ENCODE measurements at places on chromosomes 6 and 20. TPM values are rescaled to one million over a fixed set of nuclear protein-coding genes. Genes with fewer than 3 reads are reported as not detected.

DNA sequence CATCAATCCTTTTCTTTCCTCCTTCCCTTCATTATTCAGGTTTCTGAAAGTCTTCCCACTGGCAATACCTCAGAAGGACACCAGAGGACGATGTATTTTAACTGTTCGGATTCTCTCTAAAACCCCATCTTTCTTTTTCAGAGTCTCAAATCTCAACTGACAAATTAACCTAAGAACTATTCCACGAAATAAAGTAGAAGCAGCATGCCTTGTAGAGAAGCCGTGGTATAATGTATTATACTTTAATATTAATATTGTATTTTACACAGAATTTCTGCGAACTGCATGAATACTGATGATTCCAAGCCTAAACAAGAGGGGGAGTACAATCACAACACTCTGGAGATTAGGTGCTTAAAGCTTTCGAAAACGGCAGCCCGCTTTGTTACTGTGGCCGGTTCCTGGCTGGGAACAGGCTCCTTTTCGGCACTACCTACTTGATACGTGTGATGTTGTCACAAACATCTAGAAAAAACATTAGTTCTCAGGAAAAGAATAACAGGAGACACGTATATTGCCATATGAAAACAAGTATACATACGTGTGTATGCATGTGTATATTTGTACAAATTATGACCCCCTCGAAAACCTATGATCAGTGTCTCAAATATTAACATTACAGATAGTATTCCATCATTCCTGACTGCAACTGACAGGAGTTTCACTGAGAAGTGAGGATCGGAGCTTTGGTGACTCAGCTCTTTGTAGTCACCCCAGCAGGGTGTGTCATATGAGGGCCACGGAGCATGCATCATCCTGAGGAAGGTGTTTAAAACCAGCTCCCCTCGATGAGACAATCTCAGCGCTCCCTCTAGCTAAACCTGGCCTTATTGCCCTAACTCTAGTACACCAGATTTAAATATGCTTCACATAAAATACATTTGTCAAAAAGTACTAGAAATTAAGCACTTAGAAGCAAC lies 319.7 kb upstream of the TCF21 start:
- ATAC-seq, result peak; percentile 99

GRCh38 chr6:143745166-143746133 lies 67.7 kb downstream of the PHACTR2 start:
- peak; percentile 29 for ATAC-seq

DNA sequence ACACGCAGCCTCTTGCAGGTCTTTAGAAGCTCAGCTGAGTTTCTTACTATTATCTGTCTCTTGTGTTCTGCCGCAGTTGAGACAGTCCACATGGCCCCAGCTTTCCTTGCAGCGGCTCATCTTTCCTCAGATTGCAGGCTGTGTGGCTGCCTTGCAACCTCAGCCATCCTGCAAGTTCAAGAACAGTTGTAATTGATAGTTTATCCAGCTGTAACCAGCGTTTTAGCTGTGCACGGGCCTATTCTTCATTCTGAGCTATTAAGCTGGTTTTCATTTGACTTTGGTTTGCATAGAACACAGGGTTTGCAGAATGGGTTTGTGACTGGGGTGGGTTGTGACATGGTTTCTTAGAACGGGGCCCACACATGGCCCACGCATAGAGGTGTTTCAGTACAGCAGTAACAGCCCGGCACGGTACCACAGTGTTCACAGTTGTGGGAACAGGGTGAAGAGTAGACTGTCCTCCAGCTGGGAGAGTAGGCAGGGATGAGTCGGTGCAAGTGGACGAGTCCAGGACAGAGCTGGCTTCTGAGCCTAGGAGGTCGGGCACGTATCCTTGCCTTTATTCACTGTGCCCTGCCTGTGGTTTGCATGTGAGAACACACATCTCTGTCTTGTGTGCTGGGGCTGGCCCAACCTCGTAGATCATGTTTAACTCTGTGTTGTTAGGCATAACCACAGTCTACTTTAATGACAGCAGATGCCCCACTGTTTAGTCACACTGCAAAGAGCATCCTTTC lies 89.2 kb downstream of the RPP40 start:
- peak; percentile 56 for ATAC-seq

GRCh38 chr20:36506253-36506652 lies 35.1 kb upstream of the MYL9 start:
- ATAC-seq, result no peak

GRCh38 chr6:7673063-7673536 lies 52.8 kb upstream of the BMP6 start:
- ATAC-seq, result peak; percentile 94

DNA sequence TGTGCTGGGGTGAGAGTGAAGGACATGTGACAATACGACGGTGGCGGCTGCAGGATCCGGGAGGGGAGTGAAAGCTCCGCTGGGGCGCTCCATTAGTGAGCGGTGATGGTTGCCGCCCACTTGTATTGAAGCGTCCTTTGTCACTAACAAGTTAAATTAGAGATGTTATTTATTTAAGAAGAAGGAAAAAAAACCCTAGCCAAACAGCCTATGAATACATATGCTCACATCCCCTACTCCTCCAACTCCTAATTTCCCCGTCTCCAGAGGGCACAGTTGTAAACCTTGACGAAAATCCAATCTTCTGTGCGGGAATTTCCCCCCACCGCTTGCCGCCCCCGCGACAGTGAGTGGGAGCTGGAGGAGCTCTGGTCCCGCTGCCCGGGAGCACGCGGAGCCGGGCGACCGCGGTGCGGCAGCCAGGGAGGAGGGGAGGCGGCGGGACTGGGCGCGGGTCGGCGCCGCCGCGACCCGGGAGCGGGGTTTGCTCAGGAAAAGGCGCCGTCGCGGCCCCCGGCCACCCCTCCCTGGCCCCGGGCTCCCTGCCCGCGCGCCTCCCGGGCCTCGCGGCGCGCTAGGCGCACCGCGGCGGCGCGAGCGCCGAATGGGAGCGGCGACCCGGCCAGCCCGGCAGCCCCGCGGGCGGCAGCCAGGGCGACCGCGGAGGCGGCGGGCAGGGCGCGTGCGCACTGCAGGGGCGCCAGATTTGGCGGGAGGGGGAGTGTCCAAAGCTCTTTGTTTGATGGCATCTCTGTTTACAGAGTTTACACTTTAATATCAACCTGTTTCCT lies at the start of gene MYB:
MYB (plus strand) TSS at position 767 of the 791 bp plus-strand sequence. CDS start 206 bp downstream, outside the sequence.
- peak; percentile 68 for ATAC-seq

The NRSN1 gene
- not detected for total RNA-seq

The PI16 gene
- 0.20 TPM for total RNA-seq

GRCh38 chr6:7590918-7591302 lies 912 bp downstream of the SNRNP48 start:
- ATAC-seq, result no peak

DNA sequence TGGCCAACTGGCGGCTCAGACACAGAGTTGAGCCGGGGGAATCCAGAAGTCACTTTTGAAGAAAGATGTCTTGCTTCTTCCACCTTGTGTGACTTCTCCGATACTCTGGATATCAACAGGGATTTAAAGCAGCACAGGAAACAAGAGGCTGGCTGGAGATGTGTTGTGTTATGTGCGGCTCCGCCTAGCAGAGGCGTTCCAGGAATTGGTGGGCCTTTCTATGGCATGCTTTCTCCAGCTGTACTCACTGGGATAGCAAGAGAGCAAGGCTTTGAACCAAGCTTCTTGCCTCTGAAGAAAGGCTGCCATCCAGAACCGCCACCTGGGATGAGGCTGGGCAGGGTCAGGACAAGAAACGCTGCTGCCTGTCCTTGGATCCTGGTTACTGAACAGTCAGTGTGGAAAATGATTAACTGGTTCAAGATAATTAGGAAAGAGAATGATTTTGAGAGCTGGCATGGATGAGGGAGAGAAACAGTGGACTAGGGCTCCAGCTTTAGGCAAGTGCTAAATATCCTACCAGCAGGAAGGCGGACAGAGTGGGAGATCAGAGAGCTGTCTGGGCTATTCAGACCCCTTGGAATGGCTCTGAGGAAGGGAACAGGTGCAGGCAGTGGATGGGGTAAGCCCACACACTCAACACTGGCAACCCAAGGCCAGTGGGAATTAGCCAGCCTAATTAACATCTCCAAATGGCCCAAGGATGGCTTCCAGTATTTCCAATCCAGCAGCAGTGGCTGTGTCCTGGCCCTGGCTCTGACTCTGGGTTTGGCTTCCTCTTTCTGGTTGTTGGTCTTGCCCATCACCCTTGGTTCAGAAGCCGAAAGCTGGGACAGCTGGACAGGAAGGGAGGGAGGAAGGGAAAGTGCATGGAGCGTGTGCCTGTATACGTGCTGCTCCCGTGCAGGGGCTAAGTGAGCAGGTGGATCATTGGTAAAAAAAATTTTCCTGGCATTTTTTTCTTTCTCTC lies 31.9 kb downstream of the INSM1 start:
- no peak for ATAC-seq

DNA sequence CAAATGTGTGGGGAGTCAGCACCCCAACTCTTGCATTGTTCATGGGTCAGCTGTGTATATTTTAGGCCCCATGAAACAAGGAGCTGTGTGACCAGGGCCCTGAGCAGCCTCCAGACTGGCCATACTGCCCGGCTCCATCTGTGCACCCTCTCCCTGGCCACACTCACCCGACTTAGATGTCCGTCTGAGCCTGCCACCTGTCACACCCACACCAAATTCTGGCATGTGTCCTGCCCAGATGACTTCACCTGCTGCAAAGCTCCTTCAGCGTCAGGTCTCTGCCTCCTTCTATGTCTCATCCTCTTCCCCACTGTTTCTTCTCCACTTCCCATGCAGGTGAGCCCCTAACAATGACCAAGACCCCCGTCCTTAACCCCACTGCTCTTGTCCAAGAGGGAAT lies 88.1 kb upstream of the THBS2 start:
- peak; percentile 63 for ATAC-seq

GRCh38 chr6:126631363-126631762 lies 291.4 kb downstream of the CENPW start:
- no peak for ATAC-seq

The CEP85L gene
- 2.3 TPM for total RNA-seq

DNA sequence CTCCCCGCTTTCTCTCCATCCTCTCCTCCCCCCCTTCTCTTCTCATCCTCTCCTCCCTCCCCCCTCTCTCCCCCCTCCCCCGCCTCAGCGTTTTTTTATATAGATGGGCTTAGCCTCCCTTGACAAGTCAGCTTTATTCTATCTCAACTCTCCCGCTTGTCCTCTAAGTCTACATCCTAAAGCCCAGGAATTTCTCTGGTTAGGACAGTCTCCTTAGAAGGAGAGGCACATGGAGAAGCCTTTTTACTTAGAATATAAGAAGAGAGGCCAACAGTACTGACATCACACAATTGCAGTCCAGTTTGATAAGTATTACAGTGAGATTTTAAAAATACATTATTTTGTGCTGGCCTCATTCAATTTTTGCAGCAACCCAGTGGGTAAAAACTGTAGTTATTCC lies 83.5 kb downstream of the LYRM2 start:
- ATAC-seq, result no peak

DNA sequence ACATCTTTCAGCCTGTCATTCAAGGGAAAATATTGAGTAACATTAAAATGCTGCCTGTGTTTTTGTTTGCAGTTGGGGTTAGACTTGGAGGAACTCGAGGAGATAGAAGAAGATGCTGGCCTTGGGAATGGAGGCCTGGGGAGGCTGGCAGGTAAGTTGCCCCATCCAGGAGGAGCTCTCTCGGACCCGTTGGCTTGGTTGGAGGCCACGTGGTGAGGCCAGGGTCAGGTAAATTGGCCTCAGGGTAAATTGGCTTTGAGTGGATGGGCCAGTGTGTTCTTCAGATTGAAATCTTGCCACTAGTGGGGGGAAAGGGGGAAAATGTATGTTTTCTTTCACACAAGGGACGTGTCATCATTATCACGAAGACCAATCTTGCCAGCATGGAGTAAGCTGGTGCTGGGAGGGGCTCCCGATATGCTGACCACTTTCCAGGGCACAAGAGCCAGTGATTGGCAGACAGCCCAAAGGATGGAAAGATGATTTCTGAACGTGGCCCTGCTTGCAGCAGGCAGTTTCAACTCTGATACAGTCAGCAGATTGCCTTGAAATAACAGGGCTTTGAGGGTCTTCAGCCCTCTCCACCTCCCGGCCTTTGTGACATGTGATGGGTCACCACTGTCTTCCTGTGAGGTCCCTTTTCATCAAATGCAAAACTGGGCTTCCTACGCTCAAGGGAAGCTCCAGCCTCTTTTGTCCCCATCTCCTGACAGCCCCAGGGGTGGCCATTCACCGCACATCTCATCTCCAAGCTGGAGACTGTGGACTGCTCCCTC lies 21.4 kb downstream of the PYGB start:
- ATAC-seq, result no peak

The C20orf204 gene
- 0.88 TPM for total RNA-seq

The PRDM1 gene
- 94.1 TPM for total RNA-seq

DNA sequence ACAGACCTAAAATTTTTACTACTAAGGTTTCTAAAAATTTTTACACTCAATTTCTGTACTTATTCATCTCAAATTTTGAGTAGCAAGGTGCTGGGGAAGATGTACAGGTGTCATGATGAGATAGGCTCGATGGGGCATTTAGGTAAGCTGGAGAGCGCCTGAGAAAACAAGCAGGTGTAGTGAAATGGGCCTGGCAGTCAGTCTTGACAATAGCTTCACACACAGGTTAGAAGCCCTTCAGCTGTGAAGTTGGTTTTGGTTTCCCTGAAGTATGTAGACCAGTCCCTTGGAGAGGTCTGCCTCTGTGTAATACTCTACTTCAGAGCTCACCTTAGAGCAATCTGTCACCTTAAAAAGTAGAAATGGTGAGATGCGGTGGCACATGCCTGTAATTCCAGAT lies 144.0 kb upstream of the SCGN start:
- no peak for ATAC-seq

- ATAC-seq, result no peak
Measured at GRCh38 chr20:48673507-48673906, 154.3 kb downstream of the PREX1 start.

The PCSK2 gene
- 0.12 TPM for total RNA-seq

DNA sequence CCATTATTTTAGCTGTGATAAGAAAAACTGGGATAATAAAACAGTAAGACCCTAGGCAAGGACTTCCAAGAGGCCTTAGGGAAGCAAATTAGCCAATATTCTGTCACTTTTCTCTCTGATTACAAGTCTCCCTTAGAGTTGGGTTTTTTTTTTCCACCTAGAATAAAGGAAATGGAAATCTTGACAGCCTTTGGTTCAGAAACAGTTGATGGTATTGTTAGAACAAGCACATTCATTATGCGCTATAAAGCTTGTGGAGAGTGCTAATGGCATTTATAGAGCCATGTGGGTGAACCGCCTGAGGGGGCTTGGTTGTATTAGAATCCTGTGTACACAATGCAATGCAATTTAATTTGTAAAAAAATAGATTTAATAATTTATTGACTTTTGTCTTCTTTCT lies 88.9 kb upstream of the OGFRL1 start:
- no peak for ATAC-seq

The SOD2 gene
- total RNA-seq, result 280 TPM

The KIAA0408 gene
- 0.28 TPM for total RNA-seq

All from esophagus mucosa (tissue), 1 donor.